Transverse colon (tissue), 4 donors: ENCODE measurements at places on chromosomes 1 and 21. TPM values are rescaled to one million over a fixed set of nuclear protein-coding genes. Genes with fewer than 3 reads are reported as not detected.

The GGPS1 gene
- total RNA-seq: 22.1 TPM

DNA sequence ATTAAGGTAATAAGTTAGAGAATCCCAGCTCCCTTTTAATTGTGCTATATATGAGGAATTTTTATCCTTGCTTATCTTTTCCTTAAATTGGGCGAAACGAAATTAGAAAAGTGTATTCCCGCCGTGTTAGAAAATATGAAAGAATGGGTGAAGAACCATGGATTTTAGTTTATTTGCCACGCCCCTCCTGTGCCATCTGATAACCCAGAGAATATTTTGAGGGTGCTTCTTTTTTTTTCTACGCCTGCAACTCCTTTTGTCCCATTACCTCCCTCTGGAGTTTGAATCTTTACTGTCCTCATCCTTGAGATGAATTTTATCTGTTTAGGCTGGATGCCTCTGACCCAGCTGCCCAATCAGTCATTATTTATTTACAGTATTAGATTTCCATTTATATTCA, 1.6 kb downstream of the TLCD4 start:
- DNase-seq: no peak

- no peak for DNase-seq
Measured at GRCh38 chr1:174519844-174520243, 72.1 kb downstream of the GPR52 start.

GRCh38 chr1:192108161-192108560, 50.1 kb upstream of the RGS18 start:
- DNase-seq: no peak

GRCh38 chr1:2412773-2413494, 570 bp upstream of the PEX10 start:
- peak; percentile 26 for DNase-seq

The WNT3A gene
- total RNA-seq: not detected
